Fibroblast of skin of abdomen (primary cell): ENCODE measurements at places on chromosomes 5 and 9.

GRCh38 chr5:24589566-24589965 is 55.2 kb downstream of the CDH10 start:
- no peak for DNase-seq

- DNase-seq = no peak
Measured at GRCh38 chr5:68710514-68710913, 383.3 kb upstream of the SLC30A5 start.

- DNase-seq = no peak
Measured at GRCh38 chr5:62231576-62231975, 74.4 kb upstream of the KIF2A start.

DNA sequence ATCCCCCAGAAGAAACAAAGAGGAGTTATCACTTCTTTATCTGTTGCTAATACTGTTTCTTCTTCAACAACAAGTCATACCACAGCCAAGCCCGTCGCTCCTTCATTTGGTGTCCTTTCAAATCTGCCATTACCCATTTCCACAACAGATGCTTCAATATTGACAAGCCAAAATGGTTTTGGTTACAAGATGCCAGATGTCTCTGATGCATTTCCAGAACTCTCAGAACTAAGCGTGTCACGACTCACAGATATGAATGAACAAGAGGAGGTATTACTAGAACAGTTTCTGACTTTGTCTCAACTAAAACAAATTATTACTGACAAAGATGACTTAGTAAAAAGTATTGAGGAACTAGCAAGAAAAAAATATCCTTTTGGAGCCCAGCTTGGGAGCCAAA is 16.0 kb upstream of the HAND1 start:
- DNase-seq = no peak

DNA sequence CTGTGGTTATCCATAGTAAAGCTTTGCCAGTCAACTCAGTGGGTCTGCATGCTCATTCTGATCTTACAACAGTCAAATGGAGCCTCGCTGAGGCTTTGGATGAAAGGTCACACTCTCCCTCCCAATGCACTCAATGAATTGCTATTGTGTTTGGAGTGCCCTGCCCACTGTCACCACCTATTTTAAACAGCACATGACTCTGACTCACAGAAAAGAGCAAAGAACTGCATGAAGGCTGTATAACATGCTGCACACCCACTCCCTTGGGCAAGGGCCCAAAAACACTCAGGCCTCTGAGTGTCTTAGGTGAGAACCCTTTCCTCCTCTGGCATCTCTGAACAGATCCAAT is 118.7 kb upstream of the CCDC112 start:
- peak; percentile 65 for DNase-seq

DNA sequence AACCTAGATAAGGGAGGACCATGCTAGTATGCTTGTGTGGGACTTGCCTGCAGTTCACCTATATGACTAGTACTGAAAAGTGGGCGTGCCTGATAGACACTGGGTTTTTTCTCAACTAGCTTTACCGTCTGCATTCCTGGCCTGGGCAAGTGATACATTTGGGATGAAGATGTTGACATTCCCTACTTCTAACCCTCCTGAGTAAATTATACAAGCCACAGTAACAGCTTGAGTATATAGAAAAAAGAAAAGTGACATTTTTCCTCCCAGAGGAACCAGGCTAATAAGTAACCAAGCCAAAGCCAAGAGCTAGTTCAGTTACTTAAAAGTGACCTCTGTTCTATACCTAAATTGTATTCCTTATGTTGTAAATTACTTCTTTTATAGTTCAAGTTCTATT is 153.8 kb upstream of the CYLC2 start:
- no peak for DNase-seq

DNA sequence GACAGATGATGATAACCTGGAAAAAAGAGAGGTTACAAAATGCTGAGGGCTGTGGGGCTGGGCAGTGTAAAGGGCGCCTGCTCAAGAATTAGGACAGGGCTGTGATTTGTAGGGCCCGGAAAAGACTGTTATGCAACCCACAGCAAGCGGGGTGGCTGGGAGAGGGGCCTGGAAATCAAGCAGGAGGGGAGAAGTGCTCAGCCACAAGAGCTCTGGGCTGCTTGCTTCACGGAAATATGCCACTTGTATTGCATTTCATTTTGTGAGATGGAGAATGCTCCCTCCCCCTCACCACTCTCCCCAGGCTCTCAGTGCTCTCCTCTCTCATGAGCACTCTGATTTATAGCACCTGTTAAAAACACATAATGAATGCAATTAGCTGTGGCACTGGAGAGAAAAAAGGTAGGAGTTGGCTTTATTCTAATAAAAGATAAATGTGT is 8.4 kb upstream of the HAND1 start:
- DNase-seq = no peak

DNA sequence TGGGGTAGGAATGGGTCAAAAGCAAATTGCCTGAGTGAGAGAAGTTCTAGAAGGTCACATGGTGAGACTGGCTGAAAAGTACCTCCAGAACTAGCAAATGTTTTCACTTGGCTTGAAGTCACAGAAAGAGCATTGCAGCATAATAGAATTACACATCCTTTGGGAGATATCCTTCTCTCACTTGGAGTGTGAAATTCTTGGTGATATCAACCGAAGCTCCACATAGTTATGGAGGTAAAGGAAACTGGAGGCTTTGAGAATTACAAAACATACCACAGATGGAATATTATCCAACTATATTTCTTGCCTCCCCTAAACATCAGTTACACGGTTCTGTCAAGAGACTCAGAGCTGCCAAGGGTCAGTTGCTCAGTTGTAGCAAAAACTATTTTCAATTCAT is 182.4 kb downstream of the SEMA5A start:
- DNase-seq = no peak

GRCh38 chr9:127308652-127309434 is 44.3 kb downstream of the GARNL3 start:
- peak; percentile 43 for DNase-seq

GRCh38 chr9:75847085-75847484 is 43.4 kb upstream of the PCSK5 start:
- no peak for DNase-seq

- DNase-seq = no peak
Measured at GRCh38 chr5:117188211-117188610, 613.6 kb upstream of the SEMA6A start.

- no peak for DNase-seq
Measured at GRCh38 chr9:127307802-127308201, 43.2 kb downstream of the GARNL3 start.

GRCh38 chr5:140806834-140807775 is at the start of gene PCDHA4:
Gene PCDHA4 (plus strand): TSS chr5:140807068.
- no peak for DNase-seq

GRCh38 chr5:82793808-82794419 is 283.3 kb downstream of the TMEM167A start:
- DNase-seq = peak; percentile 5
